ENCODE measurements at places on chromosomes 13 and 19.

GRCh38 chr19:7916955-7917266 lies 2.3 kb downstream of the TGFBR3L start:
- DNase-seq = no peak

DNA sequence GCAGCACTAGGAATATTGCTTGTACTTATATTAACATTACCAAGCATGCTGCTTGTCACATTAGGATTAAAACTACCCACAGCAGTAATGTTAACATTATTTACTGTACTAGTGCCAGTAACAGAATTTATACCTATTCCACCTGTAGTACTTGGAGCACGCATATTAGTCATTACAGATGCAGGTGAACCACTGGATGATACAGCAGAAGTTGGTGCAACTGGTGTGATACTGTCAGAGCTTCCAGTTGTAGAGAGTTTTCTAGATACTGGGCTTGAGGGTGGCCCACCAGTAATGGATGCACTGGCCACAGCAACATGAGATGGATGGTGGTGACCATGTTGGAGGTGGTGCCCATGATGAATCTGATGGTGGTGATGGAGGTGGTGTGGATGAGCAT lies 1.1 kb downstream of the TSC22D1 start:
- no peak for DNase-seq

DNA sequence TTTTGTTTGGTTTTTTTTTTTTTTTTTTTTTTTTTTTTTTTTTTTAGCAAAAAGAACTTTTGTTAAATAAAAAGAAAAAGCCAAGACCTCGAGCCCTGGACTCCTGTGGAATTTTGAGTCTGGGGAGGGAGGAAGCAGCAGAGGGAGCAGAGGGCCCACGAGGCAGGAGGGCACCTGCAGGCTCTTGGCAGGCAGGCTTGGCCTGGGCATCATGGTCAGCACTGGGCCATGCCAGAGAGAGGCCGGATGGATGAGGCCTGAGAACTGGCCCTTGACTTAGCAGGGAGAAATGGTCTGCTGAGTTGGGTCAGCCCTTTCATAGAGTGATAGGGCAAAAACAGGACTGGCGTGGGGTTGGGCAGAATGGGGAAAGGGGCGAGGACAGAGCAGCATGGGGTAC lies 100.4 kb downstream of the GPR12 start:
- no peak for DNase-seq

- no peak for DNase-seq
Observed at GRCh38 chr19:40513345-40513678, 46.5 kb downstream of the SPTBN4 start.

- peak; percentile 47 for DNase-seq
Observed at GRCh38 chr19:6210721-6211600, 68.8 kb downstream of the MLLT1 start.

- DNase-seq = peak; percentile 71
Observed at GRCh38 chr19:48393559-48394330, at the start of gene GRIN2D. Gene GRIN2D, plus strand, starts transcription at chr19:48393668. Its CDS starts 4,725 bp downstream, at chr19:48398393.

DNA sequence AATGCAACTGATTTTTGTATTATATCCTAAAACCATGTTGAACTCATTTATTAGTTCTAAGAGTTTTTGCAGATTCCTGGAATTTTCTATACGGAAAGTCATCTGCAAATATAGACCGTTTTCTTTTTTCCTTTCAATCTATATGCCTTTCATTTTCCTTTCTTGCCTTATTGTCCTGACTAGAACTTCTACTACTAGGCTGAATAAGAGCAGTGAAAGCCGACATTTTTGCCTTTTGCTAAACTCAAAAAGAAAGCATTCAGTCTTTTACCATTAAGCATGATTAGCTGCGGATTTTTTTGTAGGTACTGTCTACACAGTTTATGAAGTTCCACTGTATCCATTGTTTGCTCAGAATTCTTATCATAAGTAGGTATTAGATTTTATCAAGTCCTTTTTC lies 328.4 kb downstream of the TEX29 start:
- no peak for DNase-seq

- DNase-seq = peak; percentile 87
Observed at GRCh38 chr19:58558066-58558622, at the start of gene UBE2M. Gene UBE2M, minus strand, starts transcription at chr19:58558611. Its CDS starts 230 bp downstream, at chr19:58558381.

GRCh38 chr13:28628241-28628640 lies 30.7 kb upstream of the POMP start:
- DNase-seq = no peak

DNA sequence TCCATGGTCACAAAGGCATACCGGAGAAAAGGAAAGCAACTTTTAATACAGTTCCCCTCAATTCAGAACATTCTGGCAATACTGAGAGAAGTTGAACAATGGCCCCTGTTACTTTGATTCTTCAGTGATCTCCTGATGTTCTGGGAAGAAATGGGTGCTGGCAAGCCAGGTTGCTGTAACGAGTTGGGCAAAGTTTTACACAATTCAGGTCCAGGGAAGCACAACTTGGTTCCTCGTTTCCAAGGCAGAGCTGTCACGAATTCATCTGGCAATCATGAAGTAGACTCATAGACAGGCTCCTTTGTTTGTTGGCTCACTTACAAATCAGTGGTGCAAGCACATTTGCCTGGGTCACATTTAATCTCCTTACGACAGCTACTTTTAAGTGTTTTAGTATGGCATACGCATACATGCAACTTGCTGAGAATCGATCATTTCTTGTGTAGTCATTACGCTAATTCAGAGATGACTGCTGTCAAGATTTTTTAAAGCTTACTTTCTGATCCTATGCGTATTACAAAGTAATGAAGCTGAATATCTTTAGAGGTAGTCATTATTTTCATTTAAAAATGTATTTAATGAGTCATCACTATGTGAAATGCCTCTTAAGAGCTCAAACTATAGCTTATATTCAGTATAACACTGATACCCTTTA lies 174.7 kb downstream of the GPC5 start:
- no peak for DNase-seq

DNA sequence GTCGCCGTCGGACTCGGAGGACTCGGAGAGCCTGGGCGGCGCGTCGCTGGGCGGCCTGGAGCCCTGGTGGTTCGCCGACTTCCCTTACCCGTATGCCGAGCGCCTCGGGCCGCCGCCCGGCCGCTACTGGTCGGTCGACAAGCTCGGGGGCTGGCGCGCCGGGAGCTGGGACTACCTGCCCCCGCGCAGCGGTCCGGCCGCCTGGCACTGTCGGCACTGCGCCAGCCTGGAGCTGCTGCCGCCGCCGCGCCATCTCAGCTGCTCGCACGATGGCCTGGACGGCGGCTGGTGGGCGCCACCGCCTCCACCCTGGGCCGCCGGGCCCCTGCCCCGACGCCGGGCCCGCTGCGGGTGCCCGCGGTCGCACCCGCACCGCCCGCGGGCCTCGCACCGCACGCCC lies 2.5 kb upstream of the GRWD1 start:
- DNase-seq = peak; percentile 69

DNA sequence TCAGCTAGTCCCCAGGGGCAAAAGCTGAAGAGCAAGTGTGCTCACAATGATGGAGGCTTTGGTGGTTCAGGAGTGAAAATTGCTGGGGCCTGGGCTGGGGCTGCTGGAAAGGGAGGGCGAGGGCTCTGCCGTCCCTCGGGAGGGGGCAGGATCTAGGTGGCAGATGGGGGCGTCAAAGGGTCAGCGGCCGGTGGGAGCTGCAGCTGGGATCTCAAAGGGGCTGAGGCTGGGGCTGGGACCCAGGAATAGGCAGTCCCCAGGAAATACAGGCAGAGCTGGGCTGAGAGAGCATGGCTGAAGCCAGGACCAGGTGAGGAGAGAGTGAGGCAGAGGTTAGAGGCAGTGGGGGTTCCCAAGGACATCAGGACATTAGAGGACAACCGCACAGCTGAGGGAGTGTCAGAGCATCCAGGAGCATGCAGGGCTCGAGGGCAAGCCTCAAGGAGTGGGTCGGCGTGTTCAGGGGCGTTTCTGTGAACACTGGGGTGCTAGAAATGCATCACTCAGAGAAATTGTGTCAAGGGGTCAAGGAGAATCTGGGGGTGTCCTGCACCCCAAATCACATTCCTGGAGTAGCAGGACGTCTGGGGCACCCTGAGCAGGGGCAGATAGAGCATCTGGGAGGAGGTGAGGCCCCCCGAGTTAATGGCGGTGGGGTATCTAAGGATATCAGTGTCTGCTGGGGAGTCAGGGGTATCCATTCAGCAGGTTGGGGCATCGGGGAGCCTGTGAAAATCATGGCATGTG lies 1.2 kb upstream of the SYNE4 start:
- DNase-seq = no peak

DNA sequence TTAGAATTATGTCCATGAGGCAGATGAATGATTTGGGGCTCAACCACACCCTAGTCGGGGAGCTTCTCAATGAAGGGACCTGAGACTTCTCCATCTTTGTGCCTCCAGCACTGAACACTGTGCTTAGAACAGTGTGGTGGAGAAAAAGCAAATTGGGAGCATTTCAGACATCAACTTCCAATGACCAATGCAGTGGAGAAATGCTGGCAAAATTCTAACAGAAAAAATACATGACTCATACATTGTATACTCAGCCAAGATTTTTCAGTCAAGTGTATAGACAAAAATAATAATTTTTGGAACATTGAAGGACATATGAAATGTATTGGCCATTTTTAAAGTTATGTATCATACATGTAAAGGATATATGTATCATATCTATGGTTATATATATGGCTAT lies 134.7 kb downstream of the FGF14 start:
- no peak for DNase-seq

GRCh38 chr19:16585094-16585801 lies 13.0 kb upstream of the SLC35E1 start:
- DNase-seq = peak; percentile 66

Data from activated effector memory CD4-positive, alpha-beta T cell treated with anti-CD3 and anti-CD28 coated beads, Interleukin-2, amount 50 U/mL, for 16 hours (primary cell).